ENCODE measurements at places on chromosomes 12 and 14.

- no peak for DNase-seq
Measured at GRCh38 chr14:73777420-73777819, 63.2 kb upstream of the PNMA1 start.

- no peak for DNase-seq
Measured at GRCh38 chr12:293199-293598, 30.6 kb upstream of the SLC6A13 start.

DNA sequence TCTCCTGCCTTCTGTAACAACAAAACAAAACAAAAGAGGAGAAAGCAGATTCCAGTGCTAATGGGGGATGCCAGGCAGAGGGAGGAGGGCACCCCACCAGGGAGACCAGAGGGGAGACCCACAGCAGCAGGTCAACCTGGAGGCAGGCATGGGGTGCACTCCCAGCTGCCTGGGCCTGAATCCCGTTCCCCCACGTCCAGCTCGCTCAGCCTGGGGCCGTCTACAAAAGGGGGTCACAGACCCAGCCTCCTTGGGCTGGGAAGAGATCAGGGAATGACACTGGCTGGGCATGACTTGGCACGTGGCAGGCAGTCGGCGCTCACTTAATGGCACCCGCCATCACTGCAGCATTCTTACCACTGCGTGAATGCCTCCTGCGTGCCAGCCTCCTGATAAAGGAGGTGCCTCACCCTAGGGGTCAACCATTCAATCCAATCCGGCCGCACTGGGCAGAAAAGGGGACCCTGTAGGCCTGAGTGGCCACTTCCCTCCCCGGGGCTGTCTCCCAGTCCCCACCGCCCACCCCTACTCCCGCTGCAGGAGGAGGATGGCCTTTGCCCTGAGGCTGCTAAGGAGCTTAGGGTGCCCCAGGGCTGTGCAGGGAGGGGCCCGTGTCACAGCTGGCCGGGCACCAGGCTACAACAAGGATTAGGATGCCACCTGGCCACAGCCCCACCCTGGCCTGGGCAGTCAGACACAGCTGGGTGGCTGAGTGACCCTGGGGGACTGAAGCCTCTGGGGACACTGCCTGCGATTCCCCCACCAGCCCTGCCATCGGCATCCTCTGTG, 87.5 kb downstream of the NCOR2 start:
- no peak for DNase-seq

GRCh38 chr14:53137568-53138203, 15.4 kb downstream of the DDHD1 start:
- no peak for DNase-seq

GRCh38 chr14:70029296-70030132, 150.3 kb downstream of the SMOC1 start:
- DNase-seq = no peak

Measured in MM.1S (cell line).